Cardiac septum (tissue), 1 donor: ENCODE measurements at places on chromosomes 2 and 18. TPM values are rescaled to one million over a fixed set of nuclear protein-coding genes. Genes with fewer than 3 reads are reported as not detected.

Gene LYPD1
- 3.3 TPM for total RNA-seq

Gene CPO
- total RNA-seq, result not detected

GRCh38 chr18:13454363-13455150 lies 236.0 kb downstream of the LDLRAD4 start:
- no peak for DNase-seq

DNA sequence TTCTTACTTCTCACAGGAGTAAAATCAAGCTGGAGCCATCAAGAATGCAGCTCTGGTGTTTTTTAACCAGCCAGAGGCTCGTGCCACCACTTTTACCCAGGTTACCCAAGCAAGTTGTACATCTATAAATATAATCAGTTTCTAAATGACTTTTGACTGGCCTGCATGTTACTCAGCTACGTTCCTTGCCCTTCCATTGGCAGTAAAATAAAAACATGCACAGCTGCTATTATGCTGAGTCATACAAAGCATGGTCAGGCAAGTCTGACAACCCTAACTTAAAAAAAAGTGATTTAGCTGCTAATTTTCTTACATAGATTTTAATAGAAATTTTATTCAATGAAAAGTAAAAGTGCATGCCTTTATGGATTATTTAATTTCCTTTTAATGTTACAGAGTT lies 111.7 kb upstream of the CSRNP3 start:
- DNase-seq, result no peak

DNA sequence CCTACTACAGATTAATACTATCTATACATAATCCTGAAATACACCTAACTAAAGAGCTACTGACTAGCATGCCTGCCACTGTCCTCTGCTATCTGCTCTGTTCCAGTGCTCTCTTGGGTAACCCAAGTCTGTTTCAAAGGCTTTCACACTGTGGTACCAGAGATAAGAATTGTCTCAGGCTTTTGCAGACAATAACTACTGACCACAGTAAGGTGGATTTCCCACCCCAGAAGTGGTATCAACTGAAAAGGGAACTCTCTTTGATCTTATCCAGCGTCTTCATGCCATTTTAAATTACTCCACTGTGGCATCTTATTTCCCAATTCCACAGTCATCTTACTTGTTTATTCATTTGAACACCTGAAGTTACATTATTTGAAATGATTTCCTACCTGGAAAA lies 190.2 kb downstream of the IKZF2 start:
- no peak for DNase-seq

GRCh38 chr2:232437195-232437571 lies 18.8 kb upstream of the ALPI start:
- DNase-seq, result peak; percentile 67
